Kidney (tissue), 22 donors: ENCODE measurements at places on chromosomes 6 and 20. TPM values are rescaled to one million over a fixed set of nuclear protein-coding genes. Genes with fewer than 3 reads are reported as not detected.

Gene BPIFA1
- total RNA-seq: not detected

Gene EBF4
- 10.2 TPM for total RNA-seq

DNA sequence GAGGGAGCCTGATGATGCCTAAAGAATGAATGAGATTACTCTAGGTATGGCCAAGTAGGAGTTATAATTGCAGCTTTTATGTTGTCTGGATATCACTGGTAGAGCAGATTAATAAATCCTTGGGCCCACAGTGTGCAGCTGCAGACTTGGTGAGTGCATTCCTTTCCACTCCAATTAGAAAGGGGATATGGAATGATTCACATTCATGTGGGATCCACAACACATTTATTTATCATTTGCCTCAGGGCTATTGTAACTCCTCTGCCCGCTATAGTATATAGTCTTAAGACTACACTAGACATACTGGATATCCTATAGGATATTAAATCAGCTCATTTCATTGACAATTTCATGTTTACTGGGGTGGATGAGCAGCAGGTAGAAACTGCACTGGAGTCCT lies 11.6 kb upstream of the HLA-G start:
- no peaks in the 10 kb centered on the region for H3K27me3 ChIP-seq
- no peak overlapping the region for H3K4me3 ChIP-seq
- H3K27ac ChIP-seq: no peak overlapping the region
- no peak for DNase-seq
- H3K36me3 ChIP-seq: no peaks in the 10 kb centered on the region

GRCh38 chr20:51185277-51185676 lies 162.4 kb upstream of the KCNG1 start:
- no peak overlapping the region for H3K27ac ChIP-seq
- DNase-seq: no peak
- no peaks in the 10 kb centered on the region for H3K27me3 ChIP-seq
- H3K36me3 ChIP-seq: no peaks in the 10 kb centered on the region
- no peak overlapping the region for H3K4me3 ChIP-seq

DNA sequence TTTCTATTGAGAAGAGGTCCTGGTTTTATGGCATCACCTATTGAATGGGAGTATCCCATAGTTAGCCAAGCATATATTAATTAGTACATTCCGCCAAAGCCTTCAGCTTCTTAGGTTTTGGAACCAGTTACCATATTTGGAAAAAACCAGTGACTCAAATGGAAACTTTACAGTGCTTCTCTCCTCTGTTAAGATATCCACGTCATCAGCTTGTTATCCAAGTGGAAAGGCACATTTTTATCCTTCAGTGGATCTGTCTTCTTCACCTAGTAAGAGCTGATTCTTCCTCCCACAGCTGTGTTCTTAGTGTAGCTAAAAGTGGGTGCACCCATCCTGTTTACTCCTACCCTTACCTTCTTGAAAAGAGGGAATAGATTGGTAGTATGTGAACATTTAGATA lies 34.5 kb downstream of the TPD52L1 start:
- H3K36me3 ChIP-seq: no peaks in the 10 kb centered on the region
- no peak for DNase-seq
- H3K27ac ChIP-seq: no peak overlapping the region
